ENCODE measurements at places on chromosomes 1 and 21.

- no peak for DNase-seq
These were observed 11.1 kb upstream of the MRPL9 start for GRCh38 chr1:151774256-151774922.

DNA sequence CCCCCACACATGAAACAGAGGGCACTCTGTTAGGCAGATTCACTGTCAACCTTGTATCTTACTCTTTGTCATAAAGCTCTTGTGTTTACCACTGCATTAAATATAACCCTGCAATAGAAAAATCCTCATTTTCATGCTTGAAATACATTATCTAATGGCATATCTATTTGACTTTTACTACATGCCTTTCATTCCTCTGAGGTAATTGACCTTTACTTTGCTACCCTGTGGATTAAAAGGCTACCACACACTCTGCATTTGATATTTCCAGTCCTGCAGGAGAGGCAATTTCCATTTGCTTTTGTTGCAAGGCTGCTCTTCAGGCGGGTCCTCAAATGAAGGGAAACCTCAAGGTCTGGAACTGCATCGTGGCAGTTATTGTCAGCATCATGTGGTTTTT lies 238.0 kb downstream of the NTNG1 start:
- DNase-seq = peak; percentile 44

GRCh38 chr1:71049951-71050598 lies 2.5 kb upstream of the PTGER3 start:
- peak; percentile 37 for DNase-seq

GRCh38 chr1:16109571-16109970 lies 36.1 kb upstream of the FAM131C start:
- DNase-seq = no peak

DNA sequence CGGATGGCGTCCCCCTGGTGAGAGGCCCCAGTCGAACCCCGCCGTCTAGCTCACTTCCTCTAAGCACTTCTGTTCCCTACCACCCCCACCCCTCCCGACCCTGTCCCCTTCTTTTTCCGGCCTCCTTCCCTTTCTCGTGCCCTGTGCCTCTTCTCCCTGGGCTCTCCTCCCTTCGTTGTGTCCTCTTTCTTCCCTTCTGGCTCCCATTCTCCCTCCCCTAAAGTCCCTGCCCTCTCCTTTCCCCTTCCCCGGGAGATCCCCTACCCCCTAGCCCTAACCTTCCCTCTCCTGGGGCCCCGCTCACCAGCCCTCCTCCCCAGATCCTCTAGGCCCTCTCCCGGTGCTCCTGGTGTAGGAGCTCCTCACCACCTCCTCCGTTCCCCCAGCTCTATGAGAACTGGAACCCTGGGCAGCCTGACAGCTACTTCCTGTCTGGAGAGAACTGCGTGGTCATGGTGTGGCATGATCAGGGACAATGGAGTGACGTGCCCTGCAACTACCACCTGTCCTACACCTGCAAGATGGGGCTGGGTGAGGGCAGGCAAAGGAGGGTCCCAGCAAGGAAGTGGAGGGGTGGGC lies 15.9 kb downstream of the BCAN start:
- no peak for DNase-seq

- DNase-seq = no peak
These were observed 172.8 kb upstream of the CXADR start for GRCh38 chr21:17340081-17340480.

- DNase-seq = no peak
These were observed 127.8 kb downstream of the TBX19 start for GRCh38 chr1:168408539-168408865.

GRCh38 chr1:235343726-235344125 lies 15.4 kb downstream of the GGPS1 start:
- DNase-seq = no peak

- DNase-seq = no peak
These were observed 171.5 kb upstream of the IRF2BP2 start for GRCh38 chr1:234781241-234782065.

DNA sequence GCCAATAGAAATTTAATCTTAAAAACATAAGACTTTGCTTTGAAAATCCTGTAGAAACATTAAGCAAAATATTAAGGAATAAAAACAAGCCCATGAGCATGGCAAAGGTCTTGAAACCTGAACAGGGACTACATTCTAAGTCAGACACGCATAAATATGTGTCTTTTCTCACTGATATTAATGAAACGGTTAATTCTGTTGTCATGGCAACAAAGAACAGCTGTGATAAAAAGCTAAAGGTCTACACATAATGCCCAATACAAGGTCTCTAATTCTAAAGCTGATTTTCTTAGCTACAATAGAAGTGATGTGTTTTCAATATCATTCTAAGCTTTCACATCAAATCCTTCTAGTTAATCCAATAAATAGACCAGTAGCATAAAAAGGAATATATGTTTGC lies 331.7 kb downstream of the PTBP2 start:
- DNase-seq = no peak

GRCh38 chr1:192730198-192730597 lies 78.6 kb upstream of the RGS2 start:
- DNase-seq = no peak

DNA sequence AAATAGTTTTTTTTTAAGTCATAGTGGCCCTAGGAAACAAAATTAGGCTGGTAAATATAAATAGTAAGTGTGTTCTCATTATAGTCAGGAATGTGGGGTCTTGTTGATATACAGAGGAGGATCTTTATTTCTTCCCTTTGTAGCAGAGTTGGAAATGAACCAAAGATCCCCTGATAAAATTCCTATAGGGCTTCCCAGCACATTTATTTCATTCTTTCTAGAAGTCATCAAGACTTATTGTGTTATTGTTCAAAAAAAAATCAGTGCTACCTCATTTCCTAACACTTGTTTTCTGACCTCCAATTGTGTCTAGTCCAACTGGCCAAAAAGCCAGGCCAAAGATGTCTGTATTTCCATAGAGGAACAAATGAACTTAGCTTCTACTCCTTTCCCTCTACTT lies 7.6 kb upstream of the PLEKHO1 start:
- DNase-seq = no peak

GRCh38 chr1:156880473-156880872 lies 13.0 kb upstream of the PEAR1 start:
- DNase-seq = no peak

- DNase-seq = no peak
These were observed 1.0 kb upstream of the DIRAS3 start for GRCh38 chr1:68051475-68051874.

DNA sequence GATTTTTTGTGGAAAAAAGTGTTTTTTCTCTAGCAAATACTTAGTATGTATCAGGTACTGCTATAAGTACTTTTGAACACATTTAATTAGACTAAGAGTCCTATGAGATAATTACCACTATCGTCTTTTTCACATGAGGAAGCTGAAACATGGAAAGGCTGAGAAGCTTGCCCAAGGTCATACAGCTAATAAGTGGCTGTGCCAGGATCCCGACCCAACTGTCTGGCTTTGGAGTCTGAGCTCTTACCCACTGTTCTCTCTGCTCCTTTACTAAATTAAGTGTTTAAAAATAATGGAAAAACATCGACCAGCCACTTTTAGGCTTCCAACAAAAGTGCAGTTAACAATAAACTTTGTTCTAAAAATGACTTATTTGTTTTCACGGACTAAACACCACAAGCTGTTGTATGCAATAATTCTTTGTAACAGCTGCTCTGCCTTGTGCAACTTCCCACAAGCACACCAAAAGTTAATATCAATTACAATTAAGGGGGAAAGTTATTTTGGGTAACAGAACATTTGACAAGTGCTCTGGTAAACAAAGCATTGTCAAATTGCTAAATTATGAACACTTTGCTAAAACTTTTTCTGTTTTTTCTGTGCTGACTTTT lies 75.7 kb downstream of the CRB1 start:
- DNase-seq = no peak

DNA sequence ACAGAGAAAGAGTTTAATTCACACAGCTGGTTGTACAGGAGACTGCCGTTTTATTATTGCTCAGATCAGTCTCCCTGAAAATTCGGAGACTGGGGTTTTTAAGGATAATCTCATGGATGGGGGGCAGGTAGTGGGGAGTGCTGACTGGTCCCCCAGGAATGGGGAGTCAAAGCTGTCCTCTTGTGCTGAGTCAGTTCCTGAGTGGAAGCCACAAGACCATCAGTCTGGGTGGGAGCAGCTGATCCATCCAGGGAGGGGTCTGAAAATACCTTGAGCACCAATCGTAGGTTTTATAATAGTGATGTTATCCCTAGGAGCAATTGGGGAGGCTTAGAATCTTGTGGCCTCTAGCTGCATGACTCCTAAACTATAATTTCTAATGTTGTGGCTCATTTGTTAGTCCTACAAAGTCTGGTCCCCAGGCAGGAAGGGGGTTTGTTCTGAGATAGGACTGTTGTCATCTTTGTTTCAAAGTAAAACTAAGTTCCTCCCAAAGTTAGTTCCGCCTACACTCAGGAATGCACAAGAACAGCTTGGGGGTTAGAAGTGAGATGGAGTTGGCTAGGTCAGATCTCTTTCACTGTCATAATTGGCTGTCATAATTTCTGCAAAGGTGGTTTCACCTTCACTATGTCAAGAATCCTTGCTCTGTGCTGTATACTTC lies 50.3 kb downstream of the TRAF5 start:
- DNase-seq = no peak

- DNase-seq = no peak
These were observed 10.8 kb upstream of the CACYBP start for GRCh38 chr1:174988986-174989385.

DNA sequence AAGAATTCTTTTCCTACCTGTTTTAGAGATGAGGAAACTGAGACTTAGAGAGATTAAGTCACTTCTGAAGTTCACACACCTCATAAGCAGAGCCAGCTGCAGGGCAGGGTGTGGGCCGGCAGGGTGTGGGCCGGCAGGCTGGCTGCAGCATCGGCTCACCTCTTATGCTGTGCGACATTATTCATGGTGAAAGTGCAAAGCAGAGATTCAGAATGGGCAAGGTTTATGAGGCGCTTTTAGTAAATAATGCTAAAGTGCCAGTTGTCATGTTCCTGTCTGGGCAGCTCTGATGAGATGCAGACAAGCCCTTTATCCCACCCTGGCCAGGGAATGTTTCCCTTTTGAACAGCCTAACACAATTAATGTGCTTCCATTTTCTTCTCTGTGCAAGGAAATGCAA lies 14.6 kb downstream of the MAB21L3 start:
- DNase-seq = no peak

- no peak for DNase-seq
These were observed 112.3 kb upstream of the IRF2BP2 start for GRCh38 chr1:234722270-234722704.

DNA sequence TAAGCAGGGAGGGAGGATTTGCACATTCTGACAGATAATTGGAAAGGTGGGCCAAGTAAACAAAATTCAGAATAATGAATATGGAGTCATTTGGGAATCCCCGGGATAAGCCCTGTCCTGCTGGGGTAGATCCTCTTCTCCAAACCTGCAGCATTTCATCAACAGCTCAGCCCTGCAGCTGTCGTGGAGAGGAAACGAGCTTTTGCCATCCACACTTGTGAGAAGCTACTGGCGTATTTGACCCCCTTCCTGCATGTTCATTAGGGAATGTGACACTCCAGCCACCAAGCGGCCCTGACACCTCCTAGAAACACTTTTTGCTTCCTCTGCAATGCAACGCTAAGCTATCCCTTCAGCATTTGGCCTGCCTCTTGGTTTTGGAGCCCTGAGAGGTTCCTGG lies 8.0 kb upstream of the LEFTY2 start:
- no peak for DNase-seq

- DNase-seq = no peak
These were observed 59.3 kb downstream of the MAN1C1 start for GRCh38 chr1:25675729-25676476.

DNA sequence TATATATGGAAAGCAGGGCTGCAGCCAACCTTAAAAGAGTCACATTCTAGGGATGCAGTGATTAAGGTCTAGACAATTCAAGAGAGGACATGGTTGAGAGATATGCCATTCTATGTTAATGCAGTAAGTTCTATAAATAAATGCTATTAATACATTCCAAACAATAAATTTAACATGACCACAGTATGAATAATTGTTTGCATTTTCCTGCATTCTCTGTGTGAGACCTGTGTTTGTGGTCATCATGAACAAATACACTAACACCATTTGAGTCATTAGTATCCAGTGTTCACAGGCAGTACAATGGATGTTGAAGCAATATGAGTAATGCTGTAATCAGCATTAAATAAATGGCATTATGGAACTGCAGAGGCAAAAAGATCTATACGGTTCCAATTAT lies 5.5 kb upstream of the ZRANB2 start:
- DNase-seq = no peak

Measured in epithelial cell of proximal tubule (primary cell).